GM12865 (cell line): ENCODE measurements at places on chromosomes 16 and 17.
A peak's percentile ranks its signal among the peaks of the same experiment; 100 is the strongest.

DNA sequence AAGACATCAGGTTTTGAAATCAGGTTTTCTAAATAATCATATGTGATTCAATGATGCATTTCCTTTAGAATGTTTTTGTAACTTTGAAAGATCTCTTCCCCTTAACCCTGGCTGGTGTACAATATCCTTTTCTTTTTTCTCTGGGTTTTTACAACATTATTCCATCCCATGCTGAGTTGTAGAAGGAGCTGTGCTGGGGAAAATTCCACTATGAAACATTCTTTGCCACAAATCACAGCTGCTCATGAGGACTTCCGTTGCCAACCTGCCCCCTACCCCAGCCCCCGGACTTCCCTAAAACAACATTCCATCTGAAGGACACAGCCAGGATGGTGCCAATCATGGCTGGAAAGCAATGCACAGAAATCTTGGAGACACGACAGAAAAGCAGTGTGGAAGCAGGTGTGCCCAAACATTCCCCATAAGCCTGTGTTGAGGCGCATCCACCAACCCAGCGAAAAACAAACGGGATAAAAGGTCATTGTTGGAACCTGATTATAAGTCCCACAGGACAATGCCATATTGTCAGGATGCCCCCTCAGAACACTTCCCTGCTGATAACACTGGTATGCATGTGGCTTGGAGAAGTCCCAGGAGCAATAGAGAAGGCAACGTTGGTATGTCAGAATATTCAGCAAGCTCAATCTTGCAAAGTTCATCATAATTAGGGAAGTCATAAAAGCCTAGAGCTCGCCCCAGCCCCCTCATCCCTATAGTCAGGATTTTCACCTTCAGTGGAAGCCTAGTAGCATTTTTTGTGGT, 475.0 kb downstream of the HS3ST3B1 start:
- DNase-seq: no peak

DNA sequence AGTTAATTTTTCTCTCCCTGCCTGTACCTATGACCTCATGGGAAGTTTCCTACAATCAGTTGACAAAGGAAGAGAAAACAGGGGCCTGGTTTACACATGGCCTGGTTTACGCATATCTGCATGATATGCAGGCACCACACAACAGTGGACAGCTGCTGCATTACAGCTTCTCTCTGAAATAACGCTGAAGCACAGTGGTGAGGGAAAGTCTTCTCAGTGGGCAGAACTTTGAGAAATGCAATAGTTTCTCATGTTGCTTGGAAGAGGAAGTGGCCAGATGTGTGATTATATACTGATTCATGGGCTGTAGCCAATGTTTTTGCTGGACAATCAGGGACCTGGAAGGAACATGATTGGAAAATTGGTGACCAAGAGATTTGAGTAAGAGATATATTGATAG, 324.1 kb upstream of the GOT2 start:
- no peak for DNase-seq

GRCh38 chr17:6753006-6753445, 2.8 kb upstream of the XAF1 start:
- peak; percentile 52 for DNase-seq

GRCh38 chr17:8365143-8365542, 11.4 kb downstream of the KRABD2 start:
- no peak for DNase-seq

DNA sequence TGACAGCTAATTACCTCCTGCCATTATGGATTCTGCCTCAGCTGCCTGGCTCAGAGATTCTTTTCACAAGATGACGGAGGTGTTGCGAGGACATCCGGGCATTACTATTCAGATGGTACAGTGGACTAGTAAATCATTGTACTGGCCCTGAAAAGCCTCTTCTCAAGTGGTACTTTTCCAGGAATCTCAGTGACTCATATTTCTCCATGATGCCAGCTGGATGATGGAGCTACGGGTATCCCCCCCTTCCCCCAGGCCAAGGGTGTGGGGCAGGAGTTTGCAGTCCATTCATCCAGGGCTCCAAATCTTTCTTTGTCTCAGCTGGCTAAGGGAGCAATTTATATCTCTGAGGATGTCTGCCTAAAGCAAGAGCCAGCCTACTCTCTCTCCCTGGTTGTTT, 107.7 kb upstream of the GPR139 start:
- no peak for DNase-seq

DNA sequence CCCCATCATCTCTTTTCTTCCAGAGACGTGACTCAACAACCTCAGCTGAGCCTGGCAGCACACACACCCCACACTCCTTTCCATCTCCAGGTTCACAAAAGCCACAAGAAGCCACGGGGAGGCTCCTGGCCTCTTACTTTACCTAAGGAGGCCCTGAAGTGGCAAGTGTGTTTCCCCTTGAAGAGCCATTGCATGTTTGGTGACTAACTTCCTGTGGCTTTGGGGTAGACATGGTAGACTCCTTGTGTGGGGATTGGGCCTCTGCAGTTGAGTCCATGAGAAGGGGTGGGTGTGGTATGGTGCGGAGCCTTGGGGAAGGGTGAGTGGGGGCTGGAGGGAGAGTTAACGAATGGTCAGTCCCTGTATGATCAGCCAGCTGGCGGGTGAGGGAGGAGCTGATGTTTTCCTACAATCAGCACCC, 24.2 kb downstream of the SAP30BP start:
- DNase-seq: no peak

DNA sequence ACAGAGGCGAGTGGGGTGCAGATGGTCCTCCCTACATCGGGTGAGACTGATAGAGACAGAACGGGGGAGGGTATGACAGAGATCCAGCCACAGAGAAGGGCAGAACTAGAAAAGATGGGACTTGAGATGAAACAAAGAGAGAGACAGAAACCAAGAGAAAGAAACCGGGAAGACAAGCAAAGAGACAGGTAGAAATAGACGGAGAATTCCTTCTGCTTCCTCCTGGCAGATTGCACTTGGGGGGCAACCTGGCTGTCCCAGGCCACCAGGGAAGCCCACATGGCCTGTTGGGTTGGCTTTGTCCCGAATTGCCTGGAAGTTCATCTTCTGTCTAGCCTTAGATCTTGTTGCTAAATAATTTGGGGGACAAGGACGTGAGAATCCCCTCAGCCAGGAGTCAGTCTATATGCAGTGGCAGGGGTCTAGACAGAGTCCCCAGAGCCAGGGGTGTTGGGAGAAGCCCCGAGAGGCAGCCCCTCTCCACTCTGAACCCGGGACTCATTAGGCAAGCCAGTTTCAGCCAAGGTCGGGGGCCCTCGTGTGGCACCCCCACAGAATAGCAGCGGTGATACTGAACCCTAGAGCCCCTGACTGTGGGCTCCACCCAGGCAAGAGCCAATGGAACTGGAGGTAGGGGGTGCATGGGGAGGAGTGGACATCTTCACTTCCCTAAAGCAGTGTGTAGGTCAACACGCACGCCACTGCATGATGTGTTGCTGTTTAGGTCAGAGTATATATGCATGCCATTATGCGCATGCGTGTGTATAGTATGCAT, 627 bp upstream of the TSPOAP1 start:
- DNase-seq: peak; percentile 99

- DNase-seq: no peak
Observed at GRCh38 chr17:72177738-72178137, 56.9 kb downstream of the SOX9 start.

- DNase-seq: no peak
Observed at GRCh38 chr16:13344001-13344400, 442.6 kb downstream of the SHISA9 start.

- no peak for DNase-seq
Observed at GRCh38 chr16:25052530-25052929, 37.4 kb upstream of the ARHGAP17 start.

DNA sequence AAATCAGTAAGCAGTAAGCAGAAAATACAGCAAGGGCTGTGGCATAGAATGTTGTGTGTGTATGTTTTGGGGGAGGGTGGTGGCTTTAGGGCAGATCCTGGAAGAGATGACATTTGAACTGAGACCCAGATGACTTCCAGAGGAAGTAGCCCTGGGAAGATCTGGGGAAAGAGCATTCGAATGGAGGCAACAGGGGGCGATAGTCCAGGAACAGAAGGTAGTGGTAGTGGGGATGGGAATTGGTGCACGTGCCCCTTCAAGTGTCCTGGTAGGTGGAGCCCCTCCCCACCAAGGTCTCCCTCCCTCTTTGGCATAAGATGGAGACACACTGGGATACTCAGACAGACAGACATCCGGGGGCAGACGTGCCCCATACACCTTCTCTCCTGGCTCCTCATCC, 14.1 kb downstream of the ARHGEF15 start:
- DNase-seq: no peak

DNA sequence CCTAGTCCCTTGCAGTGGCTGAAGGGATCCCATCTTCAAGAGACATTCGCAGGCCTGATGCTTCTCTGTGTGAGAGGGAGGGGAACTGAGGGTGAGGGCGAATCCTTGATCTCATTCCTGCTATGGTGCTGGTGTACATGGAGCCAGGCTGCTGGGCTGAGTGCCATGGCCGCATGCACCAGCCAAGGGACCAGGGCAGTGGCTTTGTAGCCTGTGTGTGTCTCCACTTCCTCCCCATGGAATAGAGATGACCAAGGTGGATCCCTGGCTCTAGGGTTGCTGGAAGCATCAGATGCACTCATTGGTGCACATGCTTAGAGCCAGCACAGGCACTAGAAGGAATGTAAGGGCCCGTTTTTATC, 195.0 kb downstream of the FOXL1 start:
- no peak for DNase-seq

DNA sequence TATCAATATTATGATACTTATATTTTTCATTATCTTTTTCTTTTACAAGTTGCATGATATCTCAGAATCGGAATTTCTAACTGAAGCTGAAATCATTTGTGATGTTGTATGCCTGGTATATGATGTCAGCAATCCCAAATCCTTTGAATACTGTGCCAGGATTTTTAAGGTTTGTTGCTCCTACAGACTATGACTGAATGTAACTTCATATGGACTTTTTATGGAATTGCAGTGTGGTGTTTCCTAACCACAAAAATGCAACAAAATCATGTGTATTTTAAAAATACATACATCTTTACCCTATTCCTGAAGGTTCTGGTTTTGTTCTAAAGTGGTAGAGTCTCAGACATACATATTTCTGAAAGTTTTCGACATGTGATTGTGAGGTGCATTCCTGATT, 58.8 kb upstream of the RHBDL3 start:
- DNase-seq: no peak

DNA sequence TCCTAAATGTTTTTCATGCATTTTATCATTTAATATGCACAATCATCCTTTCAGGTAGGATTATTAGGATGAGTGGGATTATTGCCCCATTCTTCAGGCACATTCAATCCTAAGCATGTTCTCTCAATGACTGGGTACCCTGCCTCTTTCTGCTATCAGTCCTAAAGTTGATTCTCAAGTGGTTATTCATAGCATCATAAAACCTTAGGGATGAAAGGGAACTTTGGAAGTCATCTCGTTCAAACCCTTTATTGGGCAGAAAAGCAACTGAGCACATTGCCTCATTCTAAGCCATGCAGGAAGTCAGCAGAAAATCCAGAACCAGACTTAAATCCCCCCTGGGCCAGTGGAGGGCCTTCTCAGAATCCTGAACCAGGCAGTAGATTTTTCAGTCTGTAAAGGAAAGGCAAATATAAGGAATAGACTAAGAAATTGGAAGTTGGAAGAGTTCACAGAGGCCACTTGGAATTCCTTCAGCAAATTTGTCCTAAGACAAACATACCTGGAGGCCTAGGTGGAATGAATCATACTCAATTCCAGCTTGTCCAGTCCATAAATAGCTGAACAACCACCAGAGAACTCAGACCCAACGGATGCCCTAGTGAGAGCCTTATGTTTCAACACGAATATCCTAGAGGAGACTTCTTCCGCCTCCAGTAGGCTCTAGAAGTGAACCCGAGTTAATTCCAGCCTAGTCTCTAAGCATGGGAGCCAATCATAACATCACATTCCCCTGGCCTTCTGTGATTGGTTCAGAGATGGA, 62.7 kb downstream of the IRX6 start:
- no peak for DNase-seq

GRCh38 chr16:4663465-4663776, 29.9 kb upstream of the NUDT16L1 start:
- no peak for DNase-seq

- peak; percentile 54 for DNase-seq
Observed at GRCh38 chr17:33962857-33963655, 292.0 kb upstream of the CCL2 start.

DNA sequence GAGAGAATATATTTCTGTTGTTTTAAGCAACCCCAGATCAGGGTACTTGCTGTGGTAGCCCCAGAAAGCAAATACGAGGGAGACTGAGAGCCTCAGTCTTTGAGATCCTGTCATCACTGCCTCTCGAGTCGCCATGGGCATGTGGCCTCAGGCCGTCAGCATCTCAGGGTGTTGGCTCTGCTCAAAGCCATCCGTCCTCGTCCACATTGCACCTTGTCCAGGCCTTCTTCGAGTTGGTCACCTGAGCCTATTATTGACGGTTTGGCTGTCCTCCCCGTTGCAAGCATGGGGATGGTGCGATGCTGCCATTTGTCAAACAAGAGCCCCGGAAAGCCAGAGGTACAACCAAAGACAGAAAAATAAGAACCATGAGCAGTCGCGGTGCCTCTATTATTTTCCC, 136.9 kb downstream of the IRF8 start:
- no peak for DNase-seq

- peak; percentile 64 for DNase-seq
Observed at GRCh38 chr16:82639666-82640336, 13.0 kb downstream of the CDH13 start.

- no peak for DNase-seq
Observed at GRCh38 chr17:57601143-57601735, 143.9 kb downstream of the CCDC182 start.

DNA sequence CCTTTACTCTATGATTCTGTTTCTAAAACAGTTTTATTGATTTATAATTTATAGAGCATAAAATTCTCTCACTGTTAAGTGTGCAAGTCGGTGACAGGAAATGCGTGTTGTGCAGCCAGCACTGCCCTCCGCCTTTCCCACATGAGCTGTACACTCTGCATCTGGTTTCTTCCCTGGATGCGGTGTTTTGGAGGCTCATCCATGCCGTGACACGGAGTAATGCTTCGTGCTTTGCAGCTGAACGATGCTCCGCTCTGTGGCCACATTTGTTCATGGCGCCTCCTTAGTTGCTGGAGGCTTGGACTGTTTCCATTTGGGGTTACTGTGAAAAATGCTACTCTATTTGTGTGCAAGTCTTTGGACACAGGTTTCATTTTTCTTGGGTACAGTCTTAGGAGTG, 7.2 kb upstream of the IGFALS start:
- DNase-seq: no peak

GRCh38 chr16:4399001-4399730, 17.2 kb downstream of the CORO7 start:
- no peak for DNase-seq

DNA sequence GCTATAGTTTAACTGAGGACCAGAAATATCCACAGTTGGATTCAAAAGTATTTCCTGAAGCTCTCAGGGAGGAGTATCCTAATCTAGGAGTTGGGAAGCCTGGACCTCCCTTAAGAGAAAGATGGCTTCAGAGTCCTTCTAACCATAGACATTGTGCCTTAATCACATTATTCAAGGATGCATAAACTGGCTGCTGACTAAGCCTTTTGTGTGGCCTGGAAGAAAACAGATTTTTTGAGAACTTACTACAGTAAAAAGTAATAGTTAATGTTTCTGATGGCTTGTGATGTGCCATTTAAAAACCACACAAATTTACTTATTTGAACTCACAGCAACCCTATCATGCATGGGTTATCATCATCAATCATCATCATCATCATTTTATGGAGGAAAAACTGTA, 126.2 kb upstream of the RPL38 start:
- no peak for DNase-seq
